Naive B cell (primary cell): ENCODE measurements at places on chromosomes 1 and 21. TPM values are rescaled to one million over a fixed set of nuclear protein-coding genes. Genes with fewer than 3 reads are reported as not detected.

The FLG2 gene
- polyA plus RNA-seq, result 0.18 TPM

The MROH9 gene
- not detected for polyA plus RNA-seq

The CHODL gene
- 2.8 TPM for polyA plus RNA-seq

The PRCC gene
- polyA plus RNA-seq, result 40.7 TPM

The HES2 gene
- not detected for polyA plus RNA-seq

The NBPF14 gene
- 51.6 TPM for polyA plus RNA-seq

DNA sequence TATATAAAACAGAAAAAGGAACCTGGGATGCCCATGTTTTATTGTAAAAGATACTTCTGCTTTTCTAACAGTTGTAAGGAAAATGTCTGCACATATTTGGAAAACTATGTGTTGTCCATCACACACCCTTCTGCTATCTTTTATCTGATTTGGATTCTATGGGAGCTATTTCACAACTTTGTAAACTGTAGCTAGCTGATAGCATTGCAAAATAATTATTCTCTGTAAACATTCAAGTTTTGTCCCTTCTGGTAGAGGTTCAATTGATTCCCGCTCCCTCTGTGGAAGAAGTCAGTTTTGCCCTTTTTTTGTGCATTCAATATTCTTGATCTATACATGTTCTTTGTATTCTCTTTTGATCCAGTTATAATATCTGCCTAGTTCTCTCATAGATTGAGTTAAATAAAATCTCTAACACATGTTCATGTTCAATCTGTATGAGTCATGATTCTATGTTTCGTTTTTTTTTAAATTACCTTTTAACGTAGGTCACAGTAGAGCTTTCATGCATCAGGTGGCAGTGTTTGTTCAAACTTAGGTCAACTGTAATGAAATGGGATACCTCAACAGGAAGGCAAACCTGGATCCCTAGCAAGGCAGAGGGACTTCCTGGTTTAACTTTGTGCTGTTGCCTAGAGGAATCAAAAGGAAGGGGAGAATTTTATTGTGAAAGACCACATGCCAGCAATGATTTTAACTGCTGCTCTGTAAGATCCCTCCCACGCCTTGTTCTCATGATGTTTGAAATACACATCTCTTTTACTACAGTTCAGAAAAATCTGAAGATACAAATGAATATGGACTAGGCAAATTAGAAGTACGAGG lies 26.0 kb upstream of the BCL9 start:
- no peak for DNase-seq

DNA sequence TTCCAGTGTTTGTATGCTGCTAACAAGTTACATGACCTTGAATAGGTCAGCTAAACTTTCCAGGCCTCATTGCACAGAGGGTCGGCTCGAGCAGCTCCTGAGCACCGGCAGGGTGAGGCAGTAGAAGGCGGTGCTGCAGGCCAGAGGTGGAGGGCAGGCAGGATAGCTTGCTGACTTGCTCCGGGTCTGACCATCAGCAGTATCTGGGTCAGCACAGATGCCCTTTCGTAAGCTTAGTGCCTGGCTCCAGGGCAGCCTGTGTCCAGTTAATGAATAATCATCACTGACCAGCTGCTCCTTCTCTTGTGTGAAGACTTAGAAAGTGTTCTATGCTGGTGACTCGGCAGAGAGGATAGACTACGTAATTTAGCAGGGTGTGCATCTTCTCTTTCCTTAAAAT lies 6.9 kb downstream of the MAPKAPK2 start:
- no peak for DNase-seq

- no peak for DNase-seq
Measured at GRCh38 chr1:19894218-19894617, 12.0 kb downstream of the OTUD3 start.

GRCh38 chr1:159897962-159898361 lies 2.0 kb downstream of the CFAP45 start:
- no peak for DNase-seq

GRCh38 chr1:45348609-45348965 lies 8.3 kb upstream of the MUTYH start:
- no peak for DNase-seq
